ENCODE measurements at places on chromosomes 5 and 9.

GRCh38 chr5:66072031-66072430 lies 72.1 kb upstream of the SREK1 start:
- DNase-seq: peak; percentile 4

DNA sequence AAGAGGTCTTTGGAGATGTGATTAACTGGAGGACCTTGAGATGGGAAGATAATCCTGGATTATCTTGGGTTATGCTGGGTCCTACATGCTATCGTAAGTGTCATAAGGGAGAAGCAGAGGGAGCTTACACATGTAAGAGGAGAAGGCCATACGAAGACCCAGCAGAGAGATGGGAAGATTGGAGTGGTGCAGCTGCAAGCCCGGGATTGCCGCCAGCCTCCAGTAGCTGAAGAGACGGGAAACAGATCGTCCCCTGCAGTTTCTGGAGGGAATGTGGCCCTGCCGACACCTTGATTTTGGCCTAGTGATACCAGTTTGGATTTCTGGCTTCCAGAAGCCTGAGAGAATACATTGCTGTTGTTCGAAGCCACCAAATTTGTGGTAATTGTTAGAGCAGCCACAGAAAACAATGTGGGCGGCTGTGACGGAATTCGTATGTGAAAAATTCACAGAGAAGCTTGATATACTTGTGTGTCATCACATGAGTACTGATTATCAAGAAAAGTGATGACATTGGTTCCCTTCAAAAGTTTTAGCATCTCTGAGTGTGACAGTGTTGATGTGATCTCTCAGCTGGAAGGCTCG lies 86.9 kb downstream of the CYFIP2 start:
- peak; percentile 45 for DNase-seq

DNA sequence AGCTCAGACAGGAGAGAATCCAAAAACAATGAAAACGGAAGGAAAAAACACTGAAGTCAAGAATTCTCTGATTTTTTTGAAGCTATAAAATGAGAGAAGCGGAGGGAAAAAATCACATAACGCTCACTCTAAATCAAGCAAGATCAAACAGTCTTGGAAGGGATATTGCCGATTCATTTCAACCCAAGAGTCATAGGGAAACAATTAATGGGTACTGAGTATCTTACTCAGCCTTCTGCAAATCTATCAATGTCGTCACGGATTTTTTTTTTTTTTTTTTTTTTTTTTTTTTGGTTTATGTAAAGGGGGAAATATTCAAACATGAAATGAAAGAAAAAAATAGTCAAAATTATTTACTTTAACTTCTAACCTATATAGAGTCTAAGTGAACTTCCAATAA lies 9.5 kb downstream of the MEF2C start:
- DNase-seq: no peak

GRCh38 chr5:152437866-152438265 lies 32.8 kb upstream of the NMUR2 start:
- no peak for DNase-seq

GRCh38 chr9:76729980-76730737 lies 34.1 kb upstream of the PCA3 start:
- no peak for DNase-seq

DNA sequence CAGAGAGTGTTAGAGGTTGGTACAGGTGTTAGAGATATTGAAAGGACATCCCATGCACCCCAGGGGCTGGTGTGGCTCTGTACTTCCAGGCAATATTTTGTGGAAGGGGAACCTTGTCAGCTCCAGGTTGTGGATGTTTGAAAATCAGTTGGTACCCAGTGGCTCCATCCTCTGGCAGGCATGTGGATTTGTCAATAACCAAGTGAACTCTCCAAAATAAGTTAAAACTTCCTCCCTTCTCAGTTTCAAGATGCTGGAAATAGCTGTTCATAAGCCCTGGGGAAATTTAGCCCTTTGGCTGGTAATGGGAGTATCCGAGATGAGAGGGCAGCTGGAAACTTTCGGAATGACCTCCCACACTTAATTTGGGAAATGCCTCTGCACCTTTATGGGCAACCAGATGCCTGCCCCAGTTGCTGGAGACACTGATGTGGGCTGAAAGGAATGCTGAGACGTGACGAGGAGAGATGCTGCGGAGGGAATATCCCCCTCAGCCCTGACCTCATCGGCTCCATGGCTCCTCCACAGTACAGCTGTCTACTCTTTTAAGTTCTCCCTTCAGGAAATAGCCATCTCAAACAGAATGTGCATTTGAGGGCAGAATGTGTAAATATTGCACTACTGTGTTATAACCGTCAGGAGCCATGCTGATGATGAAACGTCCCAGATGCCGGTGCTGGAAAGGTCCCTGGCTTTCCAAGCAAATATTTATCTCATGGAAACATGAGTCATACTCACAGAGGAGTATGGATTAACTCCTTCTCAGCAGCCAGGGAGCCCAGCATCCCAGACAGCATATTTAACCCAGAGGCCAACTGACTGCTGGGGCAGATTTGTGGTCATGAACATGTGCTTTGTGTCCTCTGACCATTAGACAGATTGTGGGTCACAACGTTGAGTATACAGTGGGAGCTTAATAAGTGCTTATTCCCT lies 29.5 kb downstream of the TGFBI start:
- no peak for DNase-seq

- DNase-seq: no peak
Measured at GRCh38 chr5:36363744-36364143, 62.0 kb upstream of the RANBP3L start.

GRCh38 chr5:153276151-153276550 lies 214.3 kb upstream of the GRIA1 start:
- peak; percentile 4 for DNase-seq

DNA sequence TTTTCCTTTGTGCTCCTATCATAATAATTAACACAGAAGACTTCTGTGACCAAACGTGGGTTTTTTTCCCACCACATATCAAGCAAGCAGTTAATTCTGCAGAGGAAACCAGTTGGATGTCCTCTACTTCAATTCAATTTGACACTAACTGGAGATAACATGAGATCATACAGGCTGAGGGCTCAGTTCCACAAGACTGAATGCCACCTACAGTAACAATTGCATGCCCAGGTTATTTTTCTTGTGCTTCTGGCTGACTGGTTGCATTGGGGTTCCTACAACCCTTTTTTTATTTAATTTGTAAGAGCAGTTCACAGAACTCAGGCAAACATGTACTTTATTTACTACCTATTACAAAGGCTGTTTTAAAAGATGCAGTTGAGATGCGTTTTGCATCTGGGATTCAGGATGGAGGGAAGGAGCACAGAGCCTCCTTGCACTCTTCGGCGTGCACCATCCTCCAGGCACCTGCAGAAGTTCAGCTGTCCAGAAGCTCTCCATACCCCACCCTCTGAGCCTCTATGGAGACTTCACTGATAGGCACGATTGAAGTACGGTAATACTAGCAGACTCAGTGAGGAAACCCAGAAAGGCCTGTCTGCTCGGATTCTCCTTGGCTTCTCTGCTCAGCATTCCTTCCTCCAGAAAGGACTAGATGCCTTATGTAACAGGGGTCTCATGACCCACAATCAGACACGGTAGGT lies 425.2 kb upstream of the CDH9 start:
- no peak for DNase-seq

- no peak for DNase-seq
Measured at GRCh38 chr5:142500227-142500905, 175.5 kb upstream of the SPRY4 start.

- peak; percentile 46 for DNase-seq
Measured at GRCh38 chr5:90434116-90434714, 24.7 kb upstream of the CETN3 start.

DNA sequence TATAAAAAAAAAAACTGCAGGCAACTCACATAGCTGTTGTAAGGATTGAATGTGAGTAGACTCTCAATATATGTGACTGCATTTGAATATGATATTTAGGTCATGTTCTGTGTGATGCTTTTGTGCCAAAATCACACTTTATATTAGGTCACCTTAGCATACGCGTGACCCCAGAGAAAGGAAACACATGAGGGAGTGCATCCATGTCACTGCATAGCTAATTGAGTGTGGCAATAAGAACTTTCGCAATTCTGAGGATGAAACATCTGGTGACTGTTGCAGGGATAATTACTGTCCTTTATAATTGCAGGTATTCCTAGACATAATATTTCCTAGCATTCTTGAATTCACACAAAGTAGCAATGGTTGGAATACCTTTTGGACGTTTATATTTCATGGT lies 459.5 kb upstream of the KLF4 start:
- no peak for DNase-seq

- DNase-seq: peak; percentile 79
Measured at GRCh38 chr9:37753489-37754190, at the start of gene TRMT10B. TRMT10B (plus strand) TSS chr9:37753805; CDS start chr9:37761932, 8,127 bp downstream.

DNA sequence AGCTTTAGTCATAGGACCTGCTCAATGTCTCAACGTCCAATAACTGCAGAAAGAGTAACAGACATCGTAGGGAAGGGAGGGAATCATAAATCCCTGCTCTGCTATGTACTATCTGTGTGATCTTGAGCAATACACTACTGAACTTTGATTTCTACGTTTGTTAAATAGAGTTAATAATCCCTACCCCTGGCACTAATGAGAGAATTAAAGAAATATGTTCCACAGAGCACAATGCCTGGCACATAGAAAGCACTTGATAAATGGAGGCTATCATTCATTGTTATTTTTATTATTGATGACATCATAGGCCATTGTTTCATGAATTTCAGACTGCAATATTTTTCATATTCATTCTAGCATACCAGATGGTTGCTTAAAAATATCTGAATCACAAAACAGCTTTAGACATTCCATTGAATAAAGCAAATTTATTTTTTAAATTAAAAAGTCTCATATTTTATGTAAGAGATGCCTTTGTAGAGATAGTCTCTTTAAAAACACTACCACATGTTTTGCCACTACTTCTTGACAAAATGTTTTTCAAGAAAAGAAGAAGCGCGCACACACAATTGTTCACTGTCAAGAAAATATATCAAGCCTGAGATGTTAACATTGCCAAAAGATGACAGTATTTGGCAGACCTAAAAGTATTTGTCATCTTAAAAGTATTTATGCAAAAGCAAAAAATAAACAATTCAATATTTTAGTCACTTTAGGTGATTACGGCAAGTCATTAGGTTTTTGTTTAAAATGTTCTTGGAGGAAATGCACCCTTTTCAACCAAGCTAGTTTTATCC lies 108.5 kb downstream of the EBF1 start:
- no peak for DNase-seq
